ENCODE measurements at places on chromosomes 7 and 10.

GRCh38 chr10:117312430-117312829, 62.8 kb downstream of the PDZD8 start:
- DNase-seq, result no peak

- no peak for DNase-seq
These were observed 194.9 kb upstream of the CDCA7L start for GRCh38 chr7:22140578-22140977.

DNA sequence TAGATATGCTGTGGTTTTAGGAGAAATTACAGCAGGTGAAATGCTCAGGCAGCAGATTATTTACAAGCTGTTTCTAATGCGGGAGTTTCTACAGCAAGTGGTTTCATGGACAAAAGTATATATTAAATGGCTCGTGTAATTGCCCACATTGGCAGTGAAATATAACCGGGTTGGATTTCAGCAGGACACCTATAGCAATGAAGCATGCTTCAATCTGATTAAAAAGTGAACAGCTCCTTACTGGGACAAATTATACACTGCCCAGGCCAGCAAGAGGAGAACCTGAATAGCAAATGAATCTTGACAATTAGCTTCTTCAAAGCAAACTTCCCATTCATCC, 35.2 kb upstream of the LYZL1 start:
- no peak for DNase-seq

GRCh38 chr7:13797545-13797944, 191.9 kb downstream of the ETV1 start:
- DNase-seq, result no peak

- DNase-seq, result no peak
These were observed 142.1 kb downstream of the SND1 start for GRCh38 chr7:127794136-127794535.

- no peak for DNase-seq
These were observed 133.4 kb upstream of the MKLN1 start for GRCh38 chr7:131194070-131194865.

DNA sequence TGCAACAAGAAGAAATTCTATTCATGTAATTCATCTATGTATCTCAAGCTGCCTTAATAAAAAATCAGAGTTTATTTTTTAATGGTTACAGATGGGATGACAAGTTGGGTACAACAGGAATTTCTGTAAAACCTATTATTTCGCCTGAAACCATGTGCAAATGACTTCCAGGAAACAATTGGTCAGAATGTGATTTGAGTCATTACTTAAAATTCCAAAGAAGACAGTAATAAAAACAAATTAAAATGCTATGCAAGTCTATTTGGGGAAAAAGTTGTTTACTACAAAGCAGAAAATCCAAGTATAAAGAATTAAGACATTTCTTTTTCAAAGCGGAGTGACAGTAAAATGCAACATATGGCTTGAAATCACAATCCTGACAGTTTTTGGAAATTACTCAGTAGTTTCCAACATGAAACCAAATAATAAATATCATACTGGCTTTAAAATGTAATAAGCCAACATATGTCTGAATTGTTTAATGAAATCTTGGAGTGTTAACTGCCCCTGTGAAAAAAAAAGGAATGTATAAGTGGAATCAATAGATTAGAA, 41.5 kb upstream of the SEMA3C start:
- DNase-seq, result no peak

DNA sequence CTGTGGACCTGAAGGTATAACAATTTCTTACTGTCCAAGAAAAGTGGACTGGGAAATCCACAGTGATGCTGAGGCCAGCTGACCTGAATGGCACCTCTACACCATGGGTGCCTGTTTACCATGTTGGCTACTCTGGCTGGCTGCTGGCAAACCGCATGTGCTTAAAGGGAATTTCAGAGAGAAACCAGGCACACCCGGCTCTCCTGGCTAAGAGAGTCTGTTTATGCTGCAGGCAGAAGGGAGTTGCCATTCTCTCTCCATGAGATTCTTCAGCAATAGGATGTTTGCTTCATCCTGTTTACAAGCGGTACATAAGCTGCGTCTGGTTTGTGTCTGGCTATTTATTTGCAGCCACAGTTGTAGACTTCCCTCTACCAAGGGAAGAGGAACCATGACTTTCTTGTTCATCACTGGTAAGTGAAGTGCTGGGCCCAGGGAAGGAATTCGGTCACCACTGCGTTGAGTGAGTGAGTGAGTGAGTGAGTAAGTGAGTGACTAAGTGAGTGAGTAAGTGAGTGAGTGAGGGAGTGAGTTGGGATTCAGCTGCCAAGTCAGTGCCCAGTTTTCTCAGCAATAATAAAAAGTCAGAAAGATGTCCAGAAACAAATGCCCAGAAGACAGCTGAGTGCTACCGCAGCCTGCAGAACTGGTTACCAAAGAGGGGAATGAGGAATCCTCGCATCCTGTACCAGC, 90.4 kb downstream of the COBL start:
- DNase-seq, result no peak

- no peak for DNase-seq
These were observed 166.4 kb downstream of the CHN2 start for GRCh38 chr7:29360633-29361625.

- DNase-seq, result no peak
These were observed 18.5 kb downstream of the RFC2 start for GRCh38 chr7:74235518-74236268.

GRCh38 chr7:117165656-117166055, 157.2 kb downstream of the WNT2 start:
- no peak for DNase-seq

DNA sequence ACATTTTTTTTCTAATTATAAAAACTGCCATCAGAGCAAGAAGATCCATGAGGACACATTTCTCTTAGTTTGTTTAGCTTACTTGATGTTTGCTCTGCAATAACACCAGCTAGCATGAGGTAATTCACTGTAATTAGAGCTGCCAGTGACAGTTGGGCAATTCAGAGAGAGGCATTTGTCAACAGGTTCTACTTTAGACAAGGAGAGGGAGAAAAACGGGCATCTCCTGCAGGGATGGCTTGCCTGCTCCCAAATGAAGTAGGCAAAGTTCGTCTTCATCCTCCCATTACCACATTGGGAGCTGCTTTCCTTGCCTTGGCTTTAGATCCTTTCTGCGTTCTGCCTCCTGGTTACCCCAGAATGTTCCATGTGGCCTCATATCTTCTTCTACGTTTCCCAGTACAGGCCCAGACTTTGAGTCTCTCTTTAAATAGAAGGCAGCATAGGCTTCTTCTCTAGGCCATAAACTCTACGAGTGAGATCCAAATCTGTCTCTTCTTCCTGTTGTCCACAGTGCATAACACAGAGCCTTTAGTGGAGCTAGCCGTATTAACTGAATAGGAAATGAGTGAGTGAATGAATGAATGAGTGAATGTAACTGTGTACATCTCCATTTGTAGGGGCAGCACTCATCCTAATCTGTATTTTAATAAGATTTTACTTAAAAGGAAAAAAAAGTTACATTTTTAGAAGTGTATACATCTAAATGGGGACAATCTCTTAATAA, 21.2 kb downstream of the ASB15 start:
- no peak for DNase-seq

- DNase-seq, result no peak
These were observed 159.6 kb downstream of the PARD3 start for GRCh38 chr10:34655286-34656170.

- no peak for DNase-seq
These were observed 169.6 kb downstream of the TCERG1L start for GRCh38 chr10:131141645-131142516.

DNA sequence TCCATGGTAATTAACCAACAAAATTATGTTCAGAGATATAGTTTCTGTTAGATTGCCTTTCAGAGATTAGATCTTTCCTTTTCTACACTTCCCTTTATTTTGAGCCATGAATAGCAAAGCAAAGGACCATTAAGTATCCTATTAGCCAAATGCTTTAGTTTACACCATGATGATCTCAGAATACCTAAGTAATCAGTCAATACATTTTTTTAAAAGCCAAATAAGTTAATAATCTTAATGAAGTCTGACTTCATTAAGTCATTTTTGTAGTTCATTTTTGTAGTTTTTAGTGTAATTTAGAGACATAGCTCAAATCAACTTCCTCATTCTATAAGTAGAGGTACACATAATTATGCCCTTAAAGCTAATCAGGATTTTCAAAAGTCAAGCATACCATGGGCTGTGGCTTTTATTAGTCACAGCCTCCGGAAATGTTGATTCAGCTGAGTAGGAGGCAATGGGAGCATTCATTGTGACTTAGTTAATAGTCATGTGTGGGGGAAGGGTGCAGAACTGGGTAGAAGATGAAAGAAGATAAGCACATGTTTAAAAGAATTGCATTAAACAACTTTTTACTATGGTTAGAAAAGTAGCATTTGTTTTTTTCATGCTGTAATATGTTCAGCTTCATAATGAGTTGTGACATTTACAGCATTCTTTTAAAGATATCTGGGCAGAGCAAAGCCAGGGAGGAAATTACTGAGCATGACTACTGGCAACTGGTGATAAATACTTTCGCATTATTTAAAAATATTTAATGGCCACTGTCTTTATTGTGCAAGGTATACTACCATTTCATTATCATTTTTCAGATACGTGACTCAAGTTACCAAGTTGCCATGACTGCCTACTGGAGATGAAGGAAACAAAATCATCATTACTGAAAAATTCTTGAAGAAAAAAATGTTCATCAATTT, 57.3 kb upstream of the CCDC71L start:
- DNase-seq, result peak; percentile 42

GRCh38 chr10:63713191-63714144, 192.3 kb downstream of the REEP3 start:
- DNase-seq, result no peak

DNA sequence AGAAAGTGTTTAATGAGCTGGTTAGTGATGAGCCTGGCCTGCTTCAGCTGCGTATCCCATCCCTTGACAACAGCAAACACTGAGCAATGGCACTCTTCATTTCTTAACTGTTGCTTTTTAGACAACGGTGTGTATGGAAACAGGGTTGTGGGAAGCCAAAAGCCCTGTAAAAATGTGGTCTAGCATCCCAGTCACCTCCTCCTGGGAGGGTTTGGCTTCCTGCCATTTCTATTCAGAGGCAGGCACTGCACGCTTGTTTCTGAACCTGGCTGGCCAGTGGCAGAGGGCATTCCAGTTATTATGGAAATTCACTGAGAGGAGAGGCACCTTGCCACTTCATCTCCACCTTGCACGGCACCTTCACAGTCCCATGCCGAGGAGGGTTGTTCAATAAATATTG, 123.0 kb upstream of the ADARB2 start:
- no peak for DNase-seq

DNA sequence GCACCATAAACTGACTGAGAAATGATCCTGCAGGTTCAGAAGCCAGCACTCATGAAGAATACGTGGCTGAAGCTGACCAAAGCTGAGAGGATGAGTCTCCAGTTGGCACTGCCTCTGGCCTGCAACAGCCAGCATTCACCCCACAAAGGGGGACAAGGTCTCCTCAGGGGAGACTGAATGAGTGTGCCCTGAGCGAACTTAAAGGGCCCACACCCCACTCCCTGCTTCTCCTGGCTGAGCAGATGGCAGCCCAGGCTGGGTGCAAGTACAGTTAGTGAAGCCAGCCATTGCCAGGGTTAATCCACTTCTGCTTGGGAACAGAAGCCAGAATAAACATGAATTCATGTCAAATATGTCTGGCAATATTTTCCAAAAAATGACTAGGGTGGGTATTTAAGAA, 98.1 kb downstream of the PPP1R17 start:
- DNase-seq, result no peak

GRCh38 chr7:93894426-93894825, 3.9 kb upstream of the TFPI2 start:
- DNase-seq, result no peak

- no peak for DNase-seq
These were observed 123.9 kb downstream of the ADAM12 start for GRCh38 chr10:126264102-126265018.

DNA sequence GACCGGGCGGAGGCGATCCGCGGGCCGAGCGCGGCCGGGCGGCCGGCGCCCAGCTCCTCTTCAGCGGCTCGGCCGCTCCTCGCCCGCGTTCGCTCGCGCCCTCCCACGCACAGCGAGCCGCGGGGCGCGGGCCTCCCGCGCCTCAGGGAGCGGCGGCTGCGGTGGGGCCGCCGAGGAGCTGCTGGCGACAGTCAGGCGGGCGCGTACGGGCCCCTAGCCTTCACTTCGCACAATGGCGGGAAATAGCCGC, at the start of gene MCMBP:
Gene MCMBP (minus strand): TSS at position 234 of the 250 bp plus-strand sequence. CDS start 259 bp downstream, outside the sequence.
- no peak for DNase-seq

DNA sequence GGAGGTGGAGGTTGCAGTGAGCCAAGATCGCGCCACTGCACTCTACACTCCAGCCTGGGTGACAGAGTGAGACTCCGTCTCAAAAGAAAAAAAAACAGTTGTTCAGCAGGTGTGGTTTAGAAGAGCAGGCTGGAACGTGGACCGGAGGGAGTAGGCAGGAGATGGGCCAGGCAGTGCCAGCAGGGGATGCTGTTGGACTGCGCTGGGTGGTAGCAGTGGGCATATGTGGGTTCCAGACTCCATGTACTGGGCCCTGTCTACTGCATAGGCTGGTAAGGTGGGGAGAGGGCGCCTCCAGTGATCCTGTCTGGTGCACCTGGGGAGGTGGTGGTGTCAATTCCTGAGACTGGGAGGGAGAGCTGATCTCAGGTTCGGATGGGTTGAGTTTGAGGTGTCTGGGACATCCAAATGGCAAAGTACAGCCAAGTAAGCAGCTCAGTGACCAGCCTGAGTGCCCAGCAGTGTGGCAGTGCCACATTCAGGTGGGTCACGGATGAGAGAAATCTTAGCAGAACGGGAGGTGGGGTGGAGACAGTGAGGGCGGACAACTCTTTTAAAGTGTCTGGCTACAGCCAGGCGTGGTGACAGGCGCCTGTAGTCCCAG, 25.9 kb downstream of the SFXN4 start:
- DNase-seq, result peak; percentile 9

DNA sequence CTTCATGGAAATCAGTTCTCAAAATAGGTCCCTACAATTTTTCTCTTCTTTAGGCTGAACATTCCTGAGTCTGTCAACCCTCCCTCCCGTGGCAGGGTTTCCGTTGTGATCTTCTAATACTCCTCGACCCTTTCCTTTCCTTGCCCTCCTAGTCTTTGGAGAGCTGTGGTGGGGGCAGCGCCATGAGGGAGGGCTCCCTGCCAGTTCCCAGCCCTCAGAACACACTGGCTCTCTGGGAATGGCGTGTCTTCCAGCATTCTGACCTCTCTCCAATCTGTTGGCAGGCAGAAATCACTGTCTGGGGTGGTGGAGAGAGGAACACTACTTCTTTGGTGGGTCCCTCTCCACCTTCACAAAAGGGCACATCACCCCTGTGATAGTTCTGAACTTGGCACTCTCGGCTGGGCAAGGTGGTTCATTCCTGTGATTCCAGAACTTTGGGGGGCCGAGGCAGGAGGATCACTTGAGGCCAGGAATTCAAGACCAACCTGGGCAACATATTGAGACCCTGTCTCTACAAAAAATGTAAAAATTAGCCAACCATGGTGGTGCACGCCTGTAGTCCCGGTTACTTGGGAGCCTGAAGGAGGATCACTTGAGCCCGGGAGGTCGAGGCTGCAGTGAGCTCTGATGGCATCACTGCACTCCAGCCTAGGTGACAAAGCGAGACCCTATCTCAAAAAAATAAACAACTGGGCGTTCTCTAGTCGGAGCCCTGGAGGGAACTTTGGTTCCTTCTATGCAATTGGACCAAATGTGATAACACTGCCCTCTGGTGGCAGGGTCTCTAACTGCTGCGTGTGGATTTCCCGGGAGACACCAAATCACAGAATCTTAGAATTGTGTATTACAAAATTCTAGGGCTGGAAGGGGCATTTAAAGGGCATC, 13.1 kb upstream of the ARPC1A start:
- DNase-seq, result peak; percentile 58

Measured in activated CD4-positive, alpha-beta T cell treated with anti-CD3 and anti-CD28 coated beads, Interleukin-2, amount 50 U/mL, for 24 hours (primary cell).